ENCODE measurements at places on chromosomes 7 and 10. TPM values are rescaled to one million over a fixed set of nuclear protein-coding genes. Genes with fewer than 3 reads are reported as not detected.
A peak's percentile ranks its signal among the peaks of the same experiment; 100 is the strongest.

The ARMC3 gene
- polyA plus RNA-seq, result not detected

- H3K27me3 ChIP-seq, result no peaks in the 10 kb centered on the region
- no peak overlapping the region for H3K27ac ChIP-seq
- DNase-seq, result no peak
Measured at GRCh38 chr10:35675846-35676245, 33.8 kb upstream of the FZD8 start.

DNA sequence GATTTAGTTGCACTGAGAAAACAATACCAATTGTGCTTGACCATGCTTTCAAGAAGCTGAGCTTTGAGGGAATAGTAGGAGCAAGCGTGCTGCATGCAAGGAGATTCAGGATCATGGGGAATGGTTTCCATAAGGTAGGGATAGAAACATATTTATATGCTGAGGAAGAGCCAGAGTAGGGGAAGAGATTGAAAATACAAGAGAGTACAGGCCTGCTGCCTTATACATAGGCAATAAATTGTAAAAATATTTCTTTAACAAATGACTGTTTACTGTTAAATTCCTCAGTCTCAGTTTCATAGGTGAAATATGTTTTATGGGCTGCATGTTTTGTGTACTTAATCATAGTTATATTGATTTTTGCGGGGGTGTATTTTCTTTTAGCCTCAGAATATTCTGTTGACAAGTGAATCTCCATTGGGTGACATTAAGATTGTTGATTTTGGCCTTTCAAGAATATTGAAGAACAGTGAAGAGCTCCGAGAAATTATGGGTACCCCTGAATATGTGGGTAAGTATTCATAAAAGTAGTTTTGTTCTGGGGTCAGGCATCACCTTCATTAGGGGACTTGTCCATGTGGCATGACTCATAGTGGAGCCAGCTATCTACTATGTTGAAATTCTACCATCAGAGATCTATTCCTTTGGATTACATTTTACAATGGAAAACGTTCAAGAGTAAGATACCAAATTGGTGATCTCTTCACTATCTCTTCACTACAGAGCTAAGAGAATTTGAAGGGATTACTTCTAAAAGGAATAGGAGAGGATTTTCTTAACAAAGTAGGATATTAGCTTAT, 36.5 kb downstream of the STK17A start:
- peaks cover 4% of the 10 kb centered on the region for H3K36me3 ChIP-seq
- H3K27me3 ChIP-seq, result no peaks in the 10 kb centered on the region
- H3K4me3 ChIP-seq, result no peak overlapping the region
- H3K4me1 ChIP-seq, result peaks cover 12% of the 10 kb centered on the region
- peak overlapping the region; percentile 8 for H3K27ac ChIP-seq

The PILRA gene
- polyA plus RNA-seq, result 2.3 TPM

The ADAM8 gene
- 3.7 TPM for polyA plus RNA-seq

DNA sequence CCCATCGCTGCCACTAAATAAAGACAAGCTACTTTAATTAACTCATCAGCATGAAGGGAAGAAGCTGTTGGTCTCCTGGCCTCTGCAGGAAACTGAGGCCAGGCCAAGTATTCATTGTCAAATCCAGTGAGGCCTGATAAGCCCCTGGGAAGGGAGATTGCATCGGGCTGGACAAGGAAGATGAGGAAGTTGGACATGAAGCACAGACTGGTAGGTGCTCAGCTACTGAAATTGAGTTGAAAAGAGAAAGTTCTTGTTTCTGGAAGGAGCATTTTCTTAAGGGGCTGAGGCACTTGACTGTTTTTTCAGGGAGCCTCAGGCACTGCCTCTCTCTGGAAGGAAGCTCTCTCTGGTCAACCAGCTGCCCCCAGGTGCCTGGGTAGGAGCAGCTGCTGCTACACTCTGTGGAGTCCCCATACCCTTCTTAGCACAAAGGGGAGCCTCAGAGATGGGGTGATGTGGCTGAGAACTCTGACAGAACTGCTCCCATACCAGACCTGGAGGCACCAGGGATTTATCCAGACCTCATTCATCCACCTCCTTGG, 90.3 kb upstream of the IKZF1 start:
- H3K4me3 ChIP-seq, result no peak overlapping the region
- no peaks in the 10 kb centered on the region for H3K36me3 ChIP-seq
- no peak for DNase-seq
- no peaks in the 10 kb centered on the region for H3K27me3 ChIP-seq

GRCh38 chr7:142477079-142477651, 219.3 kb upstream of the PRSS58 start:
- DNase-seq, result peak; percentile 71
- no peaks in the 10 kb centered on the region for H3K4me1 ChIP-seq
- H3K27ac ChIP-seq, result no peak overlapping the region
- no peak overlapping the region for H3K4me3 ChIP-seq
- no peaks in the 10 kb centered on the region for H3K27me3 ChIP-seq

DNA sequence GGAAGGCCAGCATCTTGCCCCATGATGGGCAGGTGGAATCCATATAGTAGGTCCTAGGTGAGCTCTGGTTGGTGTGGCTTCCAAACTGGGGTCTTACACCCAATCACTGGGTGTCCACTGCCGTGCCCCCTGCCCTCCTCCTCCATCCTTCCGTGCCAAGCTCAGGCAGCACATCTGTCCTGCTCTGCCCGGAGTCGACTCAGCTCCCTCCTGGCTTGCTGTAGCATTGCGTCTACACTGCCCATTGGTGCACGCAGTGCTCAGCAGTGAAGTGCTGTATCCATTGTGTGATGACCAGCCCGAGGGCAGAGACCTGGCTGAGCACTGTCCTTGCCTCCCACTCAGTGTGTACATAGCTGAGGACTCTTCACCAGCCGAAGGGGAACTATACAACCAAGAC, 148.4 kb downstream of the ADAM12 start:
- H3K27ac ChIP-seq, result no peak overlapping the region
- no peaks in the 10 kb centered on the region for H3K4me1 ChIP-seq
- no peak for DNase-seq
- H3K4me3 ChIP-seq, result no peak overlapping the region

DNA sequence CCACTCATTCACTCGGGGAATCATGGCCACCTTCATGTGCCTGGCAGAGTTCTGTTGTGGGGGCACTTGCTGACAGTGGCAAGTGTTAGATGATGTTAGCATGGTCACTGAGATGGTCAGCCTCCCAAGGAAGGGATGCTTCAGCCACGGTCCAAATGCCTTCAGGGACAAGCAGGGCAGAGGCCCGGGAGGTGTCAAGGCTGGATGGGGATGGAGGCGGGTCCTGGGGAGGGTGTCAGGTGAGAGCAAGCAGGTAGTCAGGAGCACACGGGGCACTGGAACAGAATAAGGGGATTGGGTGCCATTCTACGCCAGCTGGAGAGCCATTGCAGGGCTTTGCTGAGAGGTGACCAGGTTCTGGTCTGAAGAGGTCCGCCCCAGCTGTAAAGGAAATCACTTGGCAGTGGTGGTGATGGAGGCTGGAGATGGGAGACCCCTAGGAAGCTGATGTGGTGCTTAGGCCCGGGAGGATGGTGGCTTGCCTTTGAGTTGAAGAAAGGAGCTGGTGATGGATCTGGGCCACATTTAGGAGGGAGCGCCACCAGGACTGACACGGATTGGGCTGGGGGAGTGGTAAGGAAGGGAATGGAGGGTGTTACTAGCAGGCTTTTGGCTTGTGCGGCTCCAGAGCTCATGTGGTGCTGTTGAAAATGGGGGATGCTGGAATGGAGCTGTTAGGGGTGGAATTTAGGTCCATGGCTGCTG, 24.1 kb downstream of the AGAP3 start:
- no peak overlapping the region for H3K27ac ChIP-seq
- DNase-seq, result no peak
- H3K4me1 ChIP-seq, result peaks cover 43% of the 10 kb centered on the region
- H3K27me3 ChIP-seq, result no peaks in the 10 kb centered on the region
- no peak overlapping the region for H3K4me3 ChIP-seq

DNA sequence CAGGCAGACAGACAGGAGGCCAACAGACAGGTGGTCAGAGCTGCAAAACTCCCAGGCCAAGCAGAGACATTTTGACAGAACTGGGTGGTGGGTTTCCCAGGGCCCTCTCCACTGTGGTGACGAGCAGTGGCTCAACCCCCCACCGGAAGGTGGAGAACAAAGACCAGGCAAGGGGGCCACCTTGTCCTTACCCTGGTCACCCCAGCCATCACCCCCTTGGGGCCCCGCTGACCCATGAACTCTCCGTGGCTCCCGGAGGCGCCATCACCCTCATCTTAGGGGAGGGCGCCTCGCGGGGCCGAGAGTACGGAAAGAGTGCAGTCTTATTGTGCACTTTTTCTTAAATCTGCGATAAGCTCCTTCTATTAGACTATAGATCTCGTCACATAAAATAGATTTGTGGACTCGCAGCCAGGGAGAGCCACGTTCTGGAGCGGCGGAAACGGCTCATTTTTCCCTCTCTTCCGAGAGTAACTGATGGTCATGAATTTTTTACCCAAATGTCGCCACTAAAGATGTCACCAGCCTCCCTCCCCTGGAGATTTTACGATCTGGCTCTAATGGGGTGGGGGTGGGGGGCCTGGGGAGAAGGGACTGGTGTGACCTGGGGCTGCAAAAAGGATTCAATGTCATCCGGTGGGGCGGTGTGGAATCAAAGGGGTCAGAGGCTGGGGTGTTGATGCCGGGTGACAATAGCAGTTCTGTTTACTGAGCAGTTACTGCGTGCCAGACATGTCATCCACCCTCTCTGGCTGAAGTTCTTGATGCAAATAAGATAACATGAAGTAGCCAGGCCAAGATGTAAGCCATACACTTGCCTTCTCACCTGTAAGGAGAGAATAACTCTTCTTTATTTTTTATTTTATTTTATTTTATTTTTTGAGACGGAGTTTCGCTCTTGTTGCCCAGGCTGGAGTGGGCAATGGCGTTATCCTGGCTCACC, 71.1 kb upstream of the MYL10 start:
- H3K36me3 ChIP-seq, result no peaks in the 10 kb centered on the region
- H3K27me3 ChIP-seq, result no peaks in the 10 kb centered on the region
- no peaks in the 10 kb centered on the region for H3K4me1 ChIP-seq
- no peak overlapping the region for H3K27ac ChIP-seq

The SPDYE17 gene
- not detected for polyA plus RNA-seq

DNA sequence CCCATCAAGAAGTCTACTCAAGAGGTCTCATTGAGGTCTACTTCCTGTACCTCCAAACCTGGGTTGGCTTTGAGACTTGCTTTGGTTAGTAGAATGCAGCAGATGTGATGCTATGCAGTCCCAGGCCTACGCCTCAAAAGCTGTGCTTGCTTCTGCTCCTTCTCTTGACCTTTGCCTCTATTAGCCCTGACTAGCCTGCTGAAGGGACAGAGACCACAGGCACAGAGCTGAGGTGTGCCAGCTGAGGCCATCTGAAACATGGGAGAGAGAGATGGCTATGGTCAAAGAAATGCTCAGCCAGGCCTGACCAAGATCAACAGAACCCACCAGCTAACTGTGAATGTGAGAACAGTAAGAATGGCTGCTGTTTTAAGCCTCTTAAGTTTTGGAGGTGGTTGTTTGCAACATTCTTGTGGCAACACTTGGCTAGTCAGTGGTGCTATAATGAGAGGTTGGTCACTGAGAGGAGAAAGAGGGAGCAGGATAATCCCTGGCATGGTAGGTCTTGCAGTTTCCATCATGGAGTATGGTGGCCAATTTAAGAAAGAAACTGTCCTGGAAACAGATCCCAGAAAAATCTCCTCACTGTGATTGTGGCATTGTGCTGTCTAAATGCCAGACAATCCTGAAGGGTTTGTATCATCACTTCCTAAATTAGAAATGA, 176.1 kb upstream of the PHYHIPL start:
- no peak overlapping the region for H3K27ac ChIP-seq
- H3K4me1 ChIP-seq, result no peaks in the 10 kb centered on the region
- H3K4me3 ChIP-seq, result no peak overlapping the region
- no peaks in the 10 kb centered on the region for H3K36me3 ChIP-seq
- H3K27me3 ChIP-seq, result no peaks in the 10 kb centered on the region

DNA sequence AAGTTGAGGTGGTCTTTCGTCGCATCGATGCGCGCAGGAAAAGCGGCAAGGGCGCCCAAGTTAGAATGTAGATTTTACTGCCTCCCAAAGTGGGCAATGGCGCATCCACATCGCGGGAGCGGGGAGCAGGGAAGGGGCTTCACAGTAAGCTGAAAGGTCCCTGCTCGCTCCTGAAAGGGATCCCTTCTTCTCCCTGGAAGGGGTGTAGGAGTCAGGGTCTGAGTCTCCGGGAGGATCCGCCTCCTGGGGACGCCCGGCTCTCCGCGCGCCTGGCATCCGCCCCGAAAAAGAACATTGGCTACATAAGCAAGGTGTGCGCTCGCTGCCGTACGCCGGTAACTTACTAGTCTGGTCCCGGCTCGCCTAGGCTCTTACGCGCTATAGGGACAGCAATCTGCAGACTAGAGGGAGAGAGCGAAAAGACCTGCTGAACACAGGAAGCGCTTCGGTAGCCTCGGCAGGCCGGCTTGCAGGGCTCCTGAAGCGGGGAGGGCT, 804 bp downstream of the UNC5B start:
- peak overlapping the region; percentile 93 for H3K27ac ChIP-seq
- H3K4me1 ChIP-seq, result peaks cover 37% of the 10 kb centered on the region
- peak; percentile 84 for DNase-seq

DNA sequence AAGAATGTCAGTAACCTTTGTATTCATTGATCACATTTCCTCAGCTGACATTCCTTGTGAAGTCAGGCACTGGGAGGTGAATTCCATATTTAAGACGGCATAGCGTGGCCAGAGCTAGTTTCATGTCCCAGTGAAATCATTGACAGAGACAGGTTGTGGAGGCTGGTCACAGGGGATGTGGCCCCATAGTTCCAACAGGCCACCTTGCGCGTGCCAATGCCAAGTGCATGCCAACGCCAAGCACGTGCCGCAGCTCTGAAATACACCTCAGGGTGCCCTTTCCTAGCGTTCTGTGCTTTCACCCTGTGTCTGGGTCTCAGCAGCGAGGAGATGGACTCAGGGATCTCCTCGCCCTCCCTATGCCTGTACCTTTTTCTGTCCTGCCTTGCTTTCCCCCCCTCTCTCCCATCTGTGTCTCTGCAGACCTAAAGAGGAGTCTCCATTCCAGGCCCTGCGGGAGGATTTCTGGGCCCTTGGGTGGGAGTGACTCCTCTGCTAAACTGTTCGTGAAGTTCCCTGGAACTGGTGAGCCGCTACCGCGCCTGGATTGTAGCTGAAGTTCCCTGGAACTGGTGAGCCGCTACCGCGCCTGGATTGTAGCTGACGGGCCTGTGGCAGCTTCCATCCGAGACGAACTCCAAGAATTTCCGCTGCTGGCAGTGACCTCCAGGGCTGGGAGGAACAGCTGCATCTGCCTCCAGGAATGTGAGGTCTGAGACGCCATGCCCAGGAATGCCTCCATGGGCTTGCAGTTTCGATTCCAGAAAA, 19.7 kb downstream of the AQP1 start:
- no peaks in the 10 kb centered on the region for H3K36me3 ChIP-seq
- peak overlapping the region; percentile 54 for H3K27ac ChIP-seq
- no peak overlapping the region for H3K4me3 ChIP-seq

DNA sequence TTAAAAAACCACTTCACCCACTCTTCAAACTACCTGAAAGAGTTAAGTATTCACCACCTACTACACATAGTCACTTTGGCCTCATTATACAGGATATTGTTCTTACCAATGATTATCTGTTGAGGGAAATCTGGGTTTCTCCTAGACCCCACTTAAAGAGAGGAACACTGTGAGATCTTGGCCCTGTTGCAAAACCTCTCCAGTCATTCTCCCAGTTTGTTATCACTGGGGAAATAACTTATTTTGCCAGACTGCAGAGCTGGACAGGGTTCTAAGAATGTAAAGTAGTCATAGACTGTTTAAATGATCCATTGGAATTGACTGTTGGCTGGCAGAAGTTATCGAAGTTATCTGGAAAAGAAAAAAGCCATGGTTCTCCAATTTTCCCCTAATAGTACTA, 143.8 kb downstream of the HGF start:
- no peak for DNase-seq
- H3K36me3 ChIP-seq, result no peaks in the 10 kb centered on the region
- no peak overlapping the region for H3K27ac ChIP-seq
- no peak overlapping the region for H3K4me3 ChIP-seq

The FOXI2 gene
- not detected for polyA plus RNA-seq
